ENCODE measurements at places on chromosomes 13 and 19.
A peak's percentile ranks its signal among the peaks of the same experiment; 100 is the strongest.

DNA sequence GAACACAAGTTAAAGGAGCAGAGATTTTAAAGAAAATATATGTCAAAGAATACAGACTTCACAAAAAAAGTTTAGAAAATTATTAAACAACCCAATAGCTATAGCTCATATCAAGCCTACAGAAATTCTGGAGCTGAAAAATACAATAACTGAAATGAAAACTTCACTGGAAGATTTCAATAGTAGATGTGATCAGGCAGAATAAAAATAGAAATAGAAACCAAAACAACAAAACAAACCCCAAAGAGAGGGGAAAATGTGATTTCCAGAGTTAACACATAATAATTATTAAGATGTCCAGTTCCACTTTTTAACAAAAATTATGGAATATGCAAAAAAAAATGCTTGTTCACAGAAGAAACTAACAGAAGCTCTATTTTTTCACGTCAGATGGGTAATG lies 23.6 kb downstream of the LRRC63 start:
- no peak for DNase-seq

DNA sequence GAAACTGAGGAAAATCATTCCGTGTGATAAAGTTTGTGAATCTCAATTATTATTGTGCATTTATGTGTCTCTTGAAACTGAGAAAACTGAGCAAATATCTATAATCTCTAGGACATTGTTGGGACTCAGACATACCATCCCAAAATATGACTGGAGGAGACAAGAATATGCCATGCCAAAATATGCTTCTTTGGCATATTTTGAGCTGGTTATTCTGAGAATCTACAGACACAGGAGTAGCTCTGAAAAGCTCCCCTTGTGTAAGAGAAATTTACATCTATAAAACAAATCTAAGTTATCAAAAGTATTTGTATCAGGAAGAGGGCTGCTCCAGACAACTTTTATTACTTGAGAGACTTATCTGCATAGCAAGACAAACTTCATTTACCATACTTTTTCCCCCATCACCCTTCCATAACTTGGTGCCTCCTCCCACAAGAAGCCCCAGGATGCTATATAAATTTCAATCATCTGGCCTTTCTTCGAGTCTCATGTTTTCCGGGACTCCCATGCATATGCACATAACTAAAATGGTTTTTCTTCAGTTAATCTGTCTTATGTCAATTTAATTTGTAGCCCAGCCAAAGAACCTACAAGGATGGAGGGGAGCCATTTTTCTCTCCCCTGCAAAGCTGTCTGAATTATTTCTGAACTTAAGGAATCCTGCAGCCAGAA lies 28.6 kb upstream of the NDFIP2 start:
- no peak for DNase-seq

- no peak for DNase-seq
These were observed 204 bp upstream of the PDX1 start for GRCh38 chr13:27919659-27919933.

DNA sequence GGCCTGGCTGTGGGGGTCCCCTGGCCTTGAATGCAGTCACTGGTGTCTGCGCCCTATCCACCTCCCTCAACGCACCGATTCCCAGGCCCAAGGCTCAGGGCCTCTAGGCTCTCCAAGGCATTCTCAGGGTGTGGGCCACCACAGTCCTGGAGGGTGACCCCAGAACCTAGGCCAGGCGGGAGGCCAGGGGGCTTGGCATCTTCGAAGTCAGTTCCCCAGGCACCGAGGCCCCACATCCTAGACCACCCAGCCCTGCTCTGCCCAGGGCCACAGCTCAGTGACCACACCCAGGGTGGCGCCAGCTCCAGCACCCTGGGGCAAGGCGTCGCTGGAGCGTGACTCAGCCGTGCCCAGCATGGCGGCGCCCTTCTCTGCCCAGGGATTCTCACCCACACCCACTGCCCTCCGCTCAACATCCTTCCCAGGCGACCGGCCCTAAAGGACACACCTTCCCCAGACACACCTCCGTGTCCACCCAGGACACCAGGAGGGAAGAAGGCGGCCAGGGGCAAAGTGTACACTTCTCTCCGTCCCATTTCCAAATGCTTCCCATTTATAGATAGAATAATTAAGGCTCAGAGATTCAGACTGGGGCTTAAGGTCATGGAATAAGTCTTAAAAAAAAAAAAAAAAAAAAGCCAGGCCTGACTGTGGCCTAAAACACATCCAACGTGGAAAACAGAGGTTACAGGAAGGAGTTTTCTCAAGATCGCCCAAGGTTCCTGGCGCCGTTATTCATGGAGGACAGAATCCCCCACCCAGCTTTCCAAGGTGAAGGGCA lies 36.4 kb upstream of the NANOS3 start:
- no peak for DNase-seq

DNA sequence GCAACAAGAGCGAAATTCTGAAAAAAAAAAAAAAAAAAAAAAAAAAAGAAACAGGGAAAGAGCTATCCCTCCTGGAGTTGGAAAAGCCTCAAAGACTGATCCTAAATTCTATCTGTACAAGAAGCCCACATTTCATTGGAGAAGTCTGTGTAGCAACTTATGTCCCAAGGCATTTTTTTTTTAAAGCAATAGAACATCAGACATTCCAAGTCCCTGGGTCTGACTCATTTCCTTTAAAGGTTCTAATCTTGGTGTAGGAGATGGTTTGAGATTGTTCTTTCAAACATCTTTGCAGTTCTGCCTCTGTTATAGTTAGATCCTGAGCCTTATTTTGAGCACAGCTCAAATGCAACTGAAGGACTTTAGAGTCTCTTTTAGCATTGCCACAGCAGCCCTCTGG lies 706.5 kb upstream of the MIR17HG start:
- no peak for DNase-seq

DNA sequence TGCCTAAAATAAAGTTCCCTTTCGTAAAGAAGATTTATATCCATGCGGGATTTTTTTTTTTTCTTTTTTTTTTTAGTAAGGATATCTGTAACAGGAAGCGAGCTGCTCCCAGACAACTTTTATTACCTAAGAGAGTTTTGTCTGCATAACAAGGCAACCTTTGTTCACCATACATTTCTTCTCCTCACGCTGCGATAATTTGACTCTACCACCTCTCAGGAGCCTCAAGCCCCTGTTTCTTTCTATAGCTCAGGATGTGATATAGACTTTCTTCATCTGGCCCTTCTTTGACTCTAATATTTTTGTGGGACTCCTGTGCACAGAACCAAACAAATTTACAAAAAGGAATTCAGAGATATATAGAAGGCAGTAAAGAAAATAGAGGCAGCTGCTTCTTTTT lies 1053.7 kb upstream of the SPRY2 start:
- no peak for DNase-seq

DNA sequence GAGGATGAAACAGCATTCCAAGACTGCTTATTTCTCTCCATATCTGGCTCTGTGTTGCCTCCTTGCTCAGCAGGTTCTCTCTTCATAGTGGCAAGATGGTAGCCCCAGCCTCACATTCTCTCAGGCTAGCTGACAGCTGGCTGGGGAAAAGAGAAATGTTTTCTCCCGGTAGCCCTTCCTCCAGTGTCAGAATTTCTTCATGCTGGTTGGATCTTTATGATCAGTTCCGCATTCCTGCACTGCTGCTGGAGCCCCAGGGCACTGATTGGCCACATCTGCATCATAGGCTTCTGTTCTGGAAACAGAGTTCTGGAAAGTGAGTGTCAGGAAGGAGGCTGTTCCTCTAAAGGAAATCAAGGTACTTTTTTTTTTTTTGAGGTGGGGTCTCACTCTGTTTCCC lies 24.6 kb downstream of the POP4 start:
- DNase-seq, result no peak

GRCh38 chr19:39031368-39032062 lies 834 bp downstream of the FBXO27 start:
- DNase-seq, result peak; percentile 66

GRCh38 chr13:112905990-112906641 lies 62.9 kb upstream of the MCF2L start:
- DNase-seq, result no peak

DNA sequence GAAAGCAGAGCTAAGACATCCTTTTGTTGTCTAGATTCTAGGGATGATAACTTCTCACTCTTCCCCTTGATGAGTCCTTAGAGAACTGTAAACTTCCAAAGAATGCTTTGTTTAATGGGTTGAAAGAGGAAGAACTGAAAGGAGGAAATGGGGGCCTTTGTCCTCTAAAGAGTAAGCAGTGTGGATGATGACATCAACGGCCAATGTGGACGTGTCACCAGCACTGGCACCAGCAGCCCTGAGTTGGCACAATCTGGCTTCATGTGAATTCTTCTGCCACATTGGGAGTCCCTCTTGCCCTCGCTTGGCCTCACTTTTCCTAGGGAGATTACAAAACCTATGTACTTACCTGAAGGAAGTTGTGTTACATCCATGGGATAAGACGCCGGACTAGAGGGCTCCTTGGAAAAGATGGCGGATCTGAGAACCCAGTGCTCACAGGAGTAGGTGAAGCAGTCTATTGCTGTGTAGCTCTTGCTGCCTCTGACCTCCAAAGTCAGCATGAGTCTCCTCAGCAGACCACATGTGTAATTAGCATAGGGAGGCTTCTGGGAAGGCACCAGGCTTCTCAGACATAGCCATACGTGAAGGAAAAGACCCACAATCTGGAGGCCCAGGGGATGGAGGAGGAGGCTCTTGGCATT lies 62.8 kb downstream of the RGCC start:
- DNase-seq, result no peak

- DNase-seq, result no peak
These were observed 46.5 kb upstream of the RCBTB2 start for GRCh38 chr13:48579165-48579918.

GRCh38 chr19:15404097-15404779 lies 14.6 kb downstream of the AKAP8L start:
- DNase-seq, result no peak

GRCh38 chr19:14536926-14537692 lies 7.7 kb downstream of the TECR start:
- DNase-seq, result no peak

DNA sequence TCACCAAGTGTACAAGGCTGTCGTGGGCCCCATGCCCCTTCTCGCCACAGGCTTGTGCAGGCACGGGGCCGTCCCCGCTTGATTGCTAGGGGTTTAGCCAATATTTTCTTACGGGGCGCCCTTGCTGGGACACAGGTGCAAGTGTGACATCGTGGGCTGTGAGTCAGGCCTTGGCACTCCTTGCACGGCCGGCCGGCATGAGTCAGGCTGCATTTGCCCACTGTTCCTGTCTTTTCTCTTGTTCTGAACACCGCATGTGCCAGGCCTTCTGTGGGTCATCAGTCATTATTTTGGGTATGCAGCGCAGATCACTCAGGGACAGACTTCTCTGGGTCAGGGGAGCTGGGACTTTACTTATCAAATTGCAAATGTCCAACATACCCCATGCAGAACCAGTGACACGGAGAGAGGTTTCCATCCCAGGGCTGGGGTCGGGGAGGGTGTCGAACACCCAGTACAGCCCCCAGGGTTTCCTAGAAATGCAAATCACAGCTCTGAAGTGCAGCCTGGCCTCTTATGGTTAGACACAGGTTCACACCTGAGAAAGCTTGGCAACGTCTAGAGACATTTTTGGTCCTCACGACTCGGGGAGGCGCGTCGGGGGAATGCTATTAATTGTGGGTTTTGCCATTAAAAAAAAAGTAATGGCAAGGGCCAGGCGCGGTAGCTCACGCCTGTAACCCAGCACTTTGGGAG lies 22.5 kb upstream of the KLF2 start:
- no peak for DNase-seq

DNA sequence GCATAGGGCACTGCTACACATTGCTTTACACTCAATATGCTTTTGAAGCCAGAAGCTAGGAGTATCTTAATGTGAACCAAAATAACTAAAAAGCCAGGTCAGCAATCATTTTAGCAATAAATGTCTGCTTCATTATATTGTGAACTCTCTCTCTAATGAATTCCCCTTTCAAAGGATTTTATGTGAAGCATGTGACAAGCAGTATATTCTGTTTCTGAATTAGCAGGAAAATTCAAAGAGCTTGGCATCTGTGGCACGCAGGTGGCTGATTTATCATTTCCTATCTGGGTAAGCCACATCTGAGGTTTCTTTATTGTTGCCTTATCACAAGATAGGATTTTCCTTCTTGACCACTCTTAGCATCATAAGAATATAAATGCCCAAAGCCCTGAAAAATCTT lies 56.8 kb upstream of the KLF12 start:
- no peak for DNase-seq

GRCh38 chr13:80083853-80084676 lies 256.9 kb downstream of the SPRY2 start:
- no peak for DNase-seq

GRCh38 chr13:25722893-25723292 lies 328.9 kb downstream of the SHISA2 start:
- no peak for DNase-seq

GRCh38 chr13:50512474-50513299 lies 330.8 kb downstream of the DLEU7 start:
- no peak for DNase-seq

- no peak for DNase-seq
These were observed 18.5 kb downstream of the FREM2 start for GRCh38 chr13:38705365-38705764.

DNA sequence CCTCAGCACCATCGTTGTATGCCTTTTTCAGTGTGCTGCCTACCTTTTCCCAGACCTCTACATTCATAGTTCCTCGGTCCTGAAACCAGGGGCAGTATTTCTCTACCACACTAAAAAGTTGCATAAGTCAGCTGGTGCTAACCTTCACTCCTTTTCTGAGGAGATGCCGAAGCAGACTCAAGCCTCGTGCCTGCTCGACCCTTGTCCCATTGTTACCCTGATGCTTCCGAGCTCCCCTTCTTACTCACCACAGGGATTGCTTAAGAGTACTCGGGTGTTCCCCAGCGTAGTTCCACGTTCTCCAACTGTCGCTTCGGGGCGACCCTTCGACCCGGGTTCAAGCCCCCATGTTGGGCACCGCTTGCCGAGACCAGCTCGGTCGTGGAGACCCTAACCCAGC lies 19.0 kb upstream of the IL17D start:
- DNase-seq, result no peak

GRCh38 chr19:49882643-49883042 lies 5.1 kb downstream of the TBC1D17 start:
- DNase-seq, result no peak

GRCh38 chr13:46698014-46698413 lies 98.9 kb downstream of the ESD start:
- DNase-seq, result no peak

DNA sequence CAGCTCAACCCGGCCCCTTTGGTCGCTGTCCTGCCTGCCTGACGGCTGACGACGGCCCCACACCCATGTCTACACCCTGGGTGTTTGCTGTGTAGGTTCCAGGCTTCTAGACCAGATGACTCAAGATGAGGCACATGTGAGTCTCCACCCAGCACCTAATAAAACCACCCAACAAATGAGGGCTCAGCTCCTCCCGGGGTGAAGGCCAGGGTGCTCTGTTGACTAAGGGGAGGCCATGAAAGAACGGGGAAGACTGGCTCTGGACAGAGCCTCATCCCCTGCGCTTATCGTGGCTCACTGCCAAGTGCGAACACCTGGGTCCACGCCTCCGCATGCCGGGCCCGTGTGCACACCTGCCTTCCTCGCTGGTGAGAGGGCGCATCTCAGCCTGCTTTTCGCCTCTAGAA lies 39.6 kb downstream of the COL4A2 start:
- DNase-seq, result no peak

- no peak for DNase-seq
These were observed 6.5 kb upstream of the N4BP2L2 start for GRCh38 chr13:32545083-32545482.

GRCh38 chr19:55687281-55688201 lies 12.5 kb downstream of the EPN1 start:
- no peak for DNase-seq

GRCh38 chr19:51686171-51686570 lies 7.0 kb upstream of the SPACA6 start:
- no peak for DNase-seq

GRCh38 chr13:113086031-113086750 lies 19.4 kb upstream of the F7 start:
- no peak for DNase-seq

- no peak for DNase-seq
These were observed 675 bp downstream of the PPP1R14A start for GRCh38 chr19:38255383-38256014.

All from stimulated activated CD4-positive, alpha-beta T cell treated with anti-CD3 and anti-CD28 coated beads, TNF-alpha, amount 100 ng/mL, for 4 hours (primary cell).